ENCODE measurements at places on chromosomes 7 and 10.

DNA sequence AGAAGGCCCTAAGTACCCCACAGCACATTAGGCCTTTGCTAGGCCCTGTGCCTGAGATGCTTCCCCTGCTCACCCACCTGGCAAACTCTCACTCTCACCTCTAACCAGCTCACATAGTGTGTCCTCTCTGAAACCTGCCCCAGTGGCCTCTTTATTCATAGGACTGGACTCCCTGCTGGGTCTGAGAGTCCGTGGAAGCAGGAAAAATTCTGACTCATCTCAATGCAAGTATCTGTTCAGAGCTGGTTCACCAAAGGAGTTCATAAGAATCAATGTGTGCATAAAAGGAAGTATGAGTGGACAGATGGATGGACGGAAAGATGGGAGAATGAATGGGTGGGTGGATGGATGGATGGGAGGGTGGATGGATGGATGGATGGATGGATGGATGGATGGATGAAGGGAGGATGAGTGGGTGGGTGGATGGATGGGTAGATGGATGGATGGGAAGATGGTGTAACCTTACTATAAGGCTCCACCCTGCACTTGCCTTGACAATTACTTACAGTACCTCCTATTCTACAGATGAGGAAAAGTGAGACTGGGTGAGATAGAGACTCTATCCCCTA lies 111.2 kb upstream of the ZMIZ1 start:
- no peak for DNase-seq

- no peak for DNase-seq
Measured at GRCh38 chr10:126568809-126569385, 101.6 kb downstream of the C10orf90 start.

- no peak for DNase-seq
Measured at GRCh38 chr7:72310301-72310700, 101.8 kb downstream of the CALN1 start.

GRCh38 chr7:20214921-20215669 lies 2.1 kb downstream of the MACC1 start:
- DNase-seq = no peak

GRCh38 chr7:98222533-98223195 lies 11.4 kb downstream of the BHLHA15 start:
- peak; percentile 71 for DNase-seq

DNA sequence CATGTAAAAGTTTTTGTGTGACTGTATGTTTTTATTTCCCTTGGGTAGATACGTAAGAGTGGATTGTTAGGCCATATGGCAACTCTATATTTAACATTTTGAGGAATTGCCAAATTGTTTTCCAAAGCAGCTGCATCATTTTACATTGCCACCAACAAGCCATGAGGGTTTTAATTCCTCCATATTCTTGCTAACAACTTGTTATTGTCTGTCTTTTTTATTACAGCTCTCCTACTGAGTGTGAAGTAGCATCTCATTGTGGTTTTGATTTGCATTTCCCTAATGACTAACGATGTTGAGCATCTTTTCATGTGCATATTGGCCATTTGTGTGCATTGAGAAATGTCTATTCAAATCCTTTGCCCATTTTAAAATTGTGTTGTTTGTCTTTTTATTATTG lies 94.9 kb downstream of the CARD11 start:
- no peak for DNase-seq

DNA sequence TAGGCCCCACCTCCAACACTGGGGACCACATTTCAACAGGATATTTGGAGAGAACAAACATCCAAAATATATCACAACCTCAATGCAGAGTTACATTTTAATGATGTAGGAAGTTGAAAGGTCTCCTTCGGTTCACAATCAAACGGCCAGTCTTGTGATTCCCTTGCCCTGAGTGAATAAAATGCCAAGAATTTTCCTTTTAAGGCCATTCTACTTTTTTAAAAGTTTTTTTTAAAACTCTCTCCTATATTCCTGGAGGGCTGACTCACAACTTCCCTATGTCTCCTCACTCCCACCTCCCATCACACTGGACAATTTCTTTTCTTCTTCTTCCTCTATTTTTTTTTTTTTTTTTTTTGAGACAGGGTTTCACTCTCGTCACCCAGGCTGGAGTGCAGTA lies 693.6 kb upstream of the AUTS2 start:
- no peak for DNase-seq

DNA sequence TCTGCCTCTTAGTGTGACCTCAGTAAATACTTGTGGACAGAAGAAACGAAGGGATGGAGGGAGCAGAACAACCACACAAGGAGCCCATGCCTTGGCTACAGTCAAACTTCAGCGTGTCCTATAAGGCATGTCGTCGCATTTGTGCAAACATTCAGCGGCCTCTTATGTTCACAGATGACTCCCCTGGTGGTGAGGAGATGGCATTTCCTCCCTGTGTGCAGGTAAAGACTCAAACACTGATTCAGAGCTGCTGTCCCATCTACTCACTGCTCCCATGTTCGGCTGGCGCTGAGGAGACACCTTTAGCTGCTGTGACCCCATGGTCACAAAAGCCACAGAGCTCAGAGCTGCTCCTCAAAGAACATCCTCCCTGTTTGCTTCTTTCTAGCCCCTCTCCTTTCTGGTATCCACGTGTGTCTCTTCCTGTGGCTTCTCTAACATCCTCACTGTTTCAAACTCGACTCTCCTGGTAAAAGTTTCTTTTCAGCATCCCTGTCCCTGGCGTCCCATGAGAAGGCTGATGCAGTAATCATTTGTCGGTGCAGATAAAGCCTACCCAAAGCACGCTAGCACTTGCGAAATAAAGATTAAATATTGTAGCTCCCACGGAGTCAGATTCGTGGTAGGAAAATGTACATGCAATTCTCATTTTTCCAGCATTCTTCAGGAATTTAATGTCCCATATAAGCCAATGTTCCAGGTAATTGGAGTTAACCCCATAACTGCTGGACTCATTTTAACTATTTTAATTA lies 124.9 kb upstream of the NEBL start:
- no peak for DNase-seq

DNA sequence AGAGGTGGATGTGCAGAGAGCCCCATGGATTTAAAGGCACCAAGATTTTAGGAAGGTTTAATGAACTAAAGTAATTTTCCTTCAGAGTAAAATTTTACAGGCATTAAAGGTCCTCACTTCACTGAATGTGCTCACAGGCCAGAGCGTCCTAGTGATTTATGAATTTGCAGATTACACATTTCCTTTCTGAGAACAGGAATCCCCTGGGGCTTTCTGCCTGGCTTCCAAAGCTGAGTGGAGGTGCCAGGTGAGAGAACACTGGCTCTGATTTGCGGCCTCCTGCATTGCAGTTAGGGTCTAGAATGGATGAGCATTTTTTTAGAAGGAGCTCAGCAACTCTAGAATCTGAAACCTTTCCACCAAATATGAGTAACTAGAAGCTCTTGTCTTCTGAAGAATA lies 194.3 kb downstream of the SORCS3 start:
- DNase-seq = no peak

GRCh38 chr10:53765311-53765710 lies 992.7 kb upstream of the MBL2 start:
- no peak for DNase-seq

DNA sequence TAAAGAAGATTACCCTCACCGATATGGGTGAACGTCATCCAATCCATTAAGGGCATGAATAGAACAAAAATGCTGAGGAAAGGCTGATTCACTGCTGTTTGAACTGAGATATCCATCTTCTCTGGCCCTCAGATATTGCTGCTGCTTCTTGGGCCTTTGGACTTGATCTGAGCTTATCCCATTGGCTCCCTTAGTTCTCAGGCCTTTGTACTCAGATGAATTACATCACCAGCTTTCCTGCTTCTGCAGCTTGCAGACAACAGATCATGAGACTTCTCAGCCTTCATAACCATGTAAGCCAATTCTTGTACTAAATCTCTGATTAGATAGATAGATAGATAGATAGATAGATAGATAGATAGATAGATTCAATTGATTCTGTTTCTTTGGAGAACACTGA lies 40.2 kb downstream of the CYCS start:
- DNase-seq = no peak

Measured in H7 (cell line).